ENCODE measurements at places on chromosomes 5 and 9.

GRCh38 chr5:127776477-127776876 is 73.3 kb downstream of the CCDC192 start:
- DNase-seq: no peak

GRCh38 chr9:87528969-87529368 is 31.3 kb downstream of the DAPK1 start:
- DNase-seq: no peak

- no peak for DNase-seq
These were observed 22.4 kb downstream of the MOCS2 start for GRCh38 chr5:53087171-53087570.

GRCh38 chr5:99105216-99105615 is 176.4 kb upstream of the CHD1 start:
- no peak for DNase-seq

- DNase-seq: no peak
These were observed 455.3 kb upstream of the KIF2A start for GRCh38 chr5:61850696-61851095.

DNA sequence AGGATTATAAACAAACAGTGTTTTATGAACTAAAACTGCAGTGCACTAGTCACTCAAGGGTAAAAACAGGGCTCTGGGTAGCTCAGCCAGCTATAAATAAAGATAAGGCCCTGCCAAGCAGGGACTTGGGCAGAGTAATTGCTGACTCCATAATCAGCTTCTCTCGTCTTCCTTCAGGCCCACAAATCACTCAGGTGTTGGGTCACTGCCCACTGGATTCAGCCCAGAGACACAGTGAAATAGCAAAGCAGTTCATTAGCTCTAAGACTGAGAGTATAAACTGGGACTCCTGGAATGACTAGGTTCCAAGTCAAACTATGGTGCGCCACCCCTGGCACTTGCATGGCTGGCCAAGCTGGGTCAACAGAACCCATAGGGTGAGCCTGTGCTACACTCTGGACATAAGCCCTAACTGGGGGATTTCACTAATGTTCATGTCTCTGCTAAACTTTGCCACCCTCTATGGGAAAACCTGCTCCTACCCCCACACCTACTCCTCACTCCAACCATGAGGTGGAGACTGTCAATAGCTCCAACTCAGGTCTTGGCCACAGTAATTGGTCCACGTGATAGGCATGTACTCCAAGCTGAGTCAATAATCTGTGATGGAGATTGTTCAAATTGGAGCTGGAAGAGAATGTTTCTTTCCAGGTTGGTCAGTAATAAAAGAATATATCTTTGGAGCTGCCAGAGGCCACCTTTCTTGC is 158.5 kb downstream of the SLIT3 start:
- no peak for DNase-seq

DNA sequence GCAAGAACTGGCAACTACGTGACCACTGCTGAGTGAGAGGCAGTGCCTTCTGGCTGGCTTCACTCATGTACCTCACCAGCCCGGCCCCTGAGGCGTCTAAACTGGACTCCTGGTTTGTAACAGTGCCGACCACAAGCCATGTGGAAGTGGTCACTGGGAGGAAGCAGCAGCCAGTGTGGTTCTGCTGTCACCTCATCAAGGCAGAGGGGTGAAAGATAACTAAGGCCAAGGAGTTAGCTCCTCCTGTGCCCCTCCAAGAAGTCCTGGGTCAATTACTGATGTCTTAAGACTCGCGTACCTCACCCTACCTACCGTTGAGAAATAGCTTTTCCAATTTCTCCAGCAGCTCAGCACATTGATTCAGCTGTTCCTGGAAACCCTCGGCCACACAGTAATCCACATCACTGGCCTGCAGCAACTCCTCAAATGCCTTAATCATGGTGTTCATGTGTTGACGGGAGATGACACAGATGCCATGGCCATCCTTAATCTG is 142.9 kb downstream of the CDK5RAP2 start:
- DNase-seq: no peak

- DNase-seq: no peak
These were observed 35.8 kb upstream of the MVB12B start for GRCh38 chr9:126290871-126291270.

DNA sequence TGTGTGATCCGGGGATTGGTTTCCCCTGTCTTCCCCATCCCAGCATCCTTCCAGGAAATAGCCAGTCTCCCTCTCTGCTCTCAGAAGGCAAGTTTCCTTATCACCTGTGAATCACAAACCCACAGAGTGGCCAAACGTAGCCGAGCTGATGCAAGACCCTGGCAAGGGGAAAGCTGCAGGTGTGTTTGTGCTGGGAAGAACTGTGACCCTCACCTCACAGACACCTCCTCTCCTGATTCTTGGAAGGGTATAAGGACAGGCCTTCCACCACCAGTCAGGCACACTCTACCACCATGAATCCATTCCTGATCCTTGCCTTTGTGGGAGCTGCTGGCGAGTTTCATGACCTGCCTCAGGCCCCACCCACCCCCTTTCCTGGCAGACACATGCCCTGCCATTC is at the start of gene PRSS3:
Gene PRSS3, plus strand, starts transcription at position 281 of the 400 bp plus-strand sequence. Its CDS starts 13 bp downstream, at position 294.
- no peak for DNase-seq

DNA sequence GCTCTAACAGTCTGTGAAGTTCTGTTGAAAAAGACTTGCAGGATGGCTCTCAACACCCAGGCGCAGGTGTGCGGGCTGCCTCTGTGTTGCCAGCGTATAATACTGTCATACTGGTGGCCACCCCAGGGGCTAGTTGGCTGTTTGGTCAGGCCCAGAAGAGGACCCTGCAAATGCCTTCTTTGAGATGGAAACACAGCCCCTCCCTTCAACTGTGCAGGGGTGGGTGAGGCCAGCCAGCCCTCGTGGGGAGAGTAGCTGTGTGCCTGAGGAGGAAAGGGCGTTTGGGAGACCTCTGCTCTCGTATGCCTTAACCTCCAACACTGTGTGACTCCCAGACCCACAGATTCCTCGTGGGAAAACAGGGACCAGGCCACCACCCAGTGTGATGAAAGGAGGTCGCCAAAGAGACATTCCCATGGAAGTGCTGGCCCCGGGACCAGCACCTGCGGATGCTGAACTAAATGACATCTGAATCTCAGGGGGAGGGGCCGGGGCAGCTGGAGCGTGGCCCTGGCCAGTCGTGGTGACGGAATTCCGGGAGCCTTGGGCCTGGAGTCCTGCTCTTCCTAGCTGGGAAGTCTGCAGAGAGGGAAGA is 11.3 kb upstream of the SCGB3A1 start:
- no peak for DNase-seq

GRCh38 chr5:4275232-4275631 is 679.6 kb downstream of the IRX1 start:
- no peak for DNase-seq

Data from activated CD8-positive, alpha-beta memory T cell treated with anti-CD3 and anti-CD28 coated beads for 24 hours (primary cell).